T-helper 9 cell (primary cell): ENCODE measurements at places on chromosomes 6 and 20.

GRCh38 chr6:10256113-10256690, 158.7 kb downstream of the TFAP2A start:
- DNase-seq = no peak

DNA sequence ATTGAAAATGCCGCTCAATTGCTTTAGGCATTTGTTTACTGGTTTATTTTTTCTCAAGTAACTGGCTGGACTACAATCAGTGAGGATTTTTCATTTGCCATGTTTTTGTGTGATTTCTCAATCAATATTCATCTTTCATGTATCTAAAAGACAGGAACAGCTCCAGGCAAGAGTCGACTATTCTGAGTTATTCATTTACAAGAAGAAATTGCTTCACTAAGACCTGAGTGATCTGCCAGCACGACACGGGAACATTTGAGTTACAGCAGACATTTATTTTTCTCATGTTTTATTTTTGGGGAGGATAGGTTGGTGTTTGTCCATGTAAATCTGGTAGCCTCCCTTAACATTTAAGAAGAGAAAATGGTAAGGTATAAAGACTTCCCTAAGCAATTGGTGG, 124.1 kb downstream of the CBLN4 start:
- no peak for DNase-seq

DNA sequence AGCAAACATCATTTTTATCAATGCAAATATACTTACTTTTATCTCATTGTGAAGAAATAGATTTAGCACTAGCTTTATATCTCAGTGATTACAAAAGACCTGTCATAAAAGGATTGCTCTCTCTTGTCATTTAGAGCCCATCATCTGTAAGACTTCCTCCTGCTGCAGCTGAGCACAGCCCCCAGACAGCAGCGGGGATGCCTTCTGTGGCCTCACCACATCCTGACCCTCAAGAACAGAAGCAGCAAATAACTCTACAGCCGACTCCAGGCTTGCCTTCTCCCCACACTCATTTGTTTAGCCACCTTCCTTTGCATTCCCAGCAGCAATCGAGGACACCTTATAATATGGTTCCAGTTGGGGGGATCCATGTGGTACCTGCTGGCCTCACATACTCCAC, 127.0 kb upstream of the EDN1 start:
- DNase-seq = peak; percentile 4

DNA sequence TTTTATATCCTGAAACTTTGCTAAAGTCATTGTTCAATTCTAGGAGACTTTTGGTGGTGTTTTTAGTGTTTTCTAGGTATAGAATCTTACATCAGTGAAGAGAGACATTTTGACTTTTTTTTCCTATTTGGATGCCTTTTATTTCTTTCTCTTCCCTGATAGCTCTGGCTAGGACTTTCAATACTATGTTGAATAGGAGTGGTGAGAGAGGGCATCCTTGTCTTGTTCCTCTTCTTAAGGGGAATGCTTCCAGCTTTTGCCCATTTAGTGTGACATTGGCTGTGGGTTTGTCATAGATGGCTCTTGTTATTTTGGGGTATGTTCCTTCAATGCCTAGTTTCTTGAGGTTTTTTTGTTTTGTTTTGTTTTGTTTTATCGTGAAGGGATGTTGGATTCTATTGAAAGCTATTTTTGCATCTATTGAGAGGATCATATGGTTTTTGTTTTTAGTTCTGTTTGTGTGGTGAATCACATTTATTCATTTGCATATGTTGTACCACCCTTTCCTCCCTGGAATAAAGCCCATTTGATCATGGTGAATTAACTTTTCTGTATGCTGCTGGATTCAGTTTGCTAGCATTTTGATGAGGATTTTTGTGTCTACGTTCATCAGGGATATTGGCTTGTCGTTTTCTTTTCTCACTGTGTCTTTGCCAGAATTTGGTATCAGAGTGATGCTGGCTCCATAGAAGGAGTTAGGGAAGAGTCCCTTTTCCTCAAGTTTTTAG, 540.1 kb upstream of the FLRT3 start:
- no peak for DNase-seq

DNA sequence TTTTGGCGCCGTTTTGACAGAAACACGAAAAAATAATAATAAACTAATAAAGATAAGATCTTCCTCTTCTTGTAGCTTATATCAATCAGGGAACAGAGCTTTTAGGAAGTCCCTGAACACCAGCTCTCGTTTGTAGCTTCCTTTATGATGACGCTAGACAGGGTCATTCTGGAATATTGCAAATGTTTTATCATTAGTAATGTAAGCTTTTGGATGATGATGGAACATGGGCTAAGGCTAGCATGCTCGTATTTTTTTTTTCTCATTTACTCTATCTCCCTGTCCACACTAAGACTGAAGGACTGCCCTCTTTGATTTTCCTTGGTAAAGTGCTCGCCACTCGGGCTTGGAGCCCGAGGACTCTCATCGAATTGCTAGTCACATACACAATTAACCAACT, 22.1 kb upstream of the POM121L2 start:
- no peak for DNase-seq

- no peak for DNase-seq
Observed at GRCh38 chr20:44997668-44998067, 31.4 kb downstream of the STK4 start.

DNA sequence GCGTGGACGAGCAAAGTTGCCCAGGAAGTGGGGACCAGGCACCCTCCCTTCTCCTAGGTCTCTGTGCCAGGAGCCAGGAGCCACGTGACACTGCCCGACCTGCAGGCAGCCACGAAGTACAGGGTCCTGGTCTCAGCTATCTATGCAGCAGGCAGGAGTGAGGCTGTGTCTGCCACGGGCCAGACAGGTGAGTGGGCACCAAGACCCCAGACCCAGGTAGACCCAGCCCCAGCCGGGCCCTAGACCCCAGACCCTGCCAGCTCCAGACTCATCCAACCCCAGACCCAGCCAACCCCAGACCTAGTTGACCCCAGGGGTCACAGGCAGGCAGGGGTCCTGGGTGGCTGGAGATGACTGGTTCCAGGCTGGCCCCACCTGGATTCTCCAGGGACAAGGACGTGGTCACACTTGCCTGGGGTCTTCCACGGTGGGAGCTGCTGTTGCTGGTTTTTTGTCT, 21.1 kb downstream of the COL20A1 start:
- no peak for DNase-seq
